ENCODE measurements at places on chromosomes 4 and X.

DNA sequence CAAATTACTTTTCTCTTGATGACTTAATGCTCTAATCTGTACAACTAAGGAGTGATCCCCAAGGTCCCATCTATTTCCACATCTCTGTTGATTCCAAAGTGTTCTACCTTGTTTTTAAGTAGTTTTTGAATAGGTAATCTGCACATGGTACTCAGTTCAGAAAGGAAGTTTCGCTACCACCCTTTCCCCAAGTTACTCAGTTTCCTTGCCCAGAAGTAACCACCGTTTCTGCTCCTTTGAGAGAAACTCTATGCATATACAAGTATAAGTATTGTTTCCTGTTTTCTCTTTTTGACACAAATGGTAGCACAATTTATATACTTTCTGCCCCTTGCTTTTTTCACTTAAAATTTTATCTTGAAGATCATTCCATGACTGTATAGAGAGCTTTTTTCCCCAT, 18.1 kb downstream of the TMEM154 start:
- DNase-seq: no peak

DNA sequence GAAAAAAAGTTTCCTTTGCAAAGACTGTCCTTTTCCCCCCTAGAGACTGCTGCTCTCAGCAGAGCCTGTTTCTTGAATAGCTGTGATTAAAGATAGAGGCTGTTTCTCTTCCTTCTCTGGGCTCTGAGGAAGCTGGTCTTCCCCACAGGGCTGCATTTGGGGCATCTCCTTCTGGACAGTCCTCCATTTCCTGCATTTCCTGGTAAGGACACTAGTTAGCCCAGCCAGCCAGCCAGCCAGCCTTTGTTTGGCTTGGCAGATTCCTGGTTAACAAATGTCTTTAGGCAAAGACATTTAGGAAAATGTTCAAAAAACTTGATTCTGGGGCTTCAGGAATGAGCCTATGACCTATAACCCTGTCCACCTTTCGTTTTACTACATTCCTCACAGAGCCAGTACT, 34.0 kb upstream of the PLAC1 start:
- DNase-seq: no peak

DNA sequence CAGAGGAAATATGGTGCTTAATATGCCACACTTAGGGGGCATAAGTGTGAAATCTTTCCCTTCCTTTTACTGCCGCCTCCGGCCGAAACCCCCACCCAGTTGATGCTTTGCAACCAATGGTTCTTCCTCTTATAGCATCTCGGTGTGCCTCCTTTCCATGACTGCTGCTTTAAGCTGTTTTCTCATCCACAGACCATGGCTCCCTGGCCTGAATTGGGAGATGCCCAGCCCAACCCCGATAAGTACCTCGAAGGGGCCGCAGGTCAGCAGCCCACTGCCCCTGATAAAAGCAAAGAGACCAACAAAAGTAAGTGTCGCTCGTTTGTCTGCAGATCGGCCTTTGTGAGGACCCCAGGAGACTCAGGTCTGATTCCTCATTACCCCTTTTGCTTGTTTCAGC, 6.7 kb downstream of the SLC34A2 start:
- no peak for DNase-seq

DNA sequence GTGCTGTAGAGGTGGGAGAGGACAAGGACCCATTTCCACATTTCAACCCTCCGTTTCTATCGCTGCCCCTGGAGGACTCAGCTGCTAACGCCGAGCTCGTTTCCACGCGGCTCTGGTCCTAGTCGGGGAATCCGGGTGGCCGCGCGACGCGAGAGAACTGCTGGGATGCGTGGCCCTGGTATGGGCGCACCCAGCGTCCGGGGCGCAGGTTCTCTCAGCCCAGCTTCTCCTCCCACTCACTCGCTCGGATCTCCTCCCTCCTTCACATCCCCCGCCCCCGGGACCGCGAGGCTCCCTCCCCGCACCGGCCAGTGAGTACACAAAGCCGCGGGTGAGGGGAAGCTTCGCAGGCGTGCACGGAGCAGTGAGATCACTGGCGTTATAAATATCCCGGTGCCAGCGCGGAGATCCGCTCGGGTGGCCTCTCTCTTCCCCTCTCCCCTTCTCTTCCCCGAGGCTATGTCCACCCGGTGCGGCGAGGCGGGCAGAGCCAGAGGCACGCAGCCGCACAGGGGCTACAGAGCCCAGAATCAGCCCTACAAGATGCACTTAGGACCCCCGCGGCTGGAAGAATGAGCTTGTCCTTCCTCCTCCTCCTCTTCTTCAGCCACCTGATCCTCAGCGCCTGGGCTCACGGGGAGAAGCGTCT, at the start of gene FGF5:
TSS of gene FGF5 (plus strand) at position 412 of the 649 bp plus-strand sequence. CDS start at position 573, 161 bp downstream.
- peak; percentile 86 for DNase-seq

All from NCI-H1417 (cell line).